ENCODE measurements at places on chromosomes 16 and 17. TPM values are rescaled to one million over a fixed set of nuclear protein-coding genes. Genes with fewer than 3 reads are reported as not detected.

DNA sequence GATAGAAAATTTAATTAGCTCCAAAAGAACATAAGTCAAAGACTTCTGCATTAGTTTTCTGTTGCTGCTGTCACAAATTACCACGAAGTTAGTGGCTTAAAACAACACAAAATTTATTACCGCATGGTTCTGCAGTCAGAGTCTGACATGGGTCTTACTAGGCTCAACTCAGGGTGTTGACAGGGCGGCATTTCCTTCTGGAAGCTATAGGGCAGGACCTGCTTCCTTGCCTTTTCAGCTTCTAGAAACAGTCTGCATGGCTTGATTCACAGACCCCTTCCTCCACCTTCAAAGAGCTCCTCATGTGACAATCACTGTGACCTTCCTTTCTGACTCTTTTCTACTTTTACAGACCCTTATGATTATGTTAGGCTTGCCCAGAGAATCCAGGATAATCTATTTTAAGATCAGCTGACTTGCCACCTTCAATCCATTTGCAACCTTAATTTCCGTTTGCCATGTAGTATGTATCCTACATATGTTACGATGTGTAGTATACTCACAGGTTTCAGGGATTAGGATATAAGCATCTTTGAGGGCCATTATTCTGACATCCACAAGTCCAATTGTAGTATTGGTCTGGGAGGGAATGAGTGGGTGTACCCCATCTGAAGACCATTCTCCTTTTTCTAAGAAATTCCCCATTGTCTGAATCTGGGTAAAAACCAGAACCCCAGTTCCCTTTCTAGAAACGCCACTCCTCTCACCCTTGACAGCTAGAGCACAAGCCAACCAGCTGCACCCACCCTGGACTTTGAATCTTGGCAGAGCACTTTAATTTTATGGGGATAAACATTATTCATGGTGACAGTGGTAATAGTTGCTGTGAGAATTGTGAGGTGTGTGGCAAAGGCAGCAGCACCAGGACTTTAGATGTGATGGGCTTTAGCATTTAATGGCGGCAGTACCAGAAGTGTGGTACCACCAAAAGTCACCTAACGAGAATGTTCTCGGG lies 265.5 kb downstream of the KCNJ2 start:
- no peak overlapping the region for H3K27ac ChIP-seq
- H3K4me1 ChIP-seq: no peaks in the 10 kb centered on the region
- H3K36me3 ChIP-seq: no peaks in the 10 kb centered on the region
- no peak for DNase-seq

DNA sequence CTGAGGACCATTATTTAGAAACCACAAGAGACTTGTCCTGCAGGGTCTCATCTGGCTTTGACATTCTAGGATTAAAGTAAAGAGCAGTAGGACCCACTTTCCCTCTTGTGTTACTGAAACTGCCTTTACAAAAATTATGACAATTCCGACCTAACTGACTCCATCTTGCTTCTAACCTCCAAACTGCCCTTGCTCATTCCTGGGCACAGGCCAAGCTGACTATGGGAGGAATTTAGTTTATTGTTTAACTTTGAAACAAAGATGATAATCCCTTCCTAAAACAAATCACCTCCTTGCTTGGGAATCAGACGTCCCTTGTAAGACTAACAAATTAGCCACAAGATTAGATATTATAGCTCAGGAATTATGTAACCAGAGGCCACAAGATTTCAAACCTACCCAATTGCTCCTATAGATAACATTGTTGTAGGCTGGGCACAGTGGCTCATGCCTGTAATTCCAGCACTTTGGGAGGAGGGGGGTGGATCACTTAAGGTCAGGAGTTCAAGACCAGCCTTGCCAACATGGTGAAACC lies 87.0 kb upstream of the FBXO47 start:
- DNase-seq: peak; percentile 11
- no peak overlapping the region for H3K4me3 ChIP-seq
- peaks cover 11% of the 10 kb centered on the region for H3K27me3 ChIP-seq

DNA sequence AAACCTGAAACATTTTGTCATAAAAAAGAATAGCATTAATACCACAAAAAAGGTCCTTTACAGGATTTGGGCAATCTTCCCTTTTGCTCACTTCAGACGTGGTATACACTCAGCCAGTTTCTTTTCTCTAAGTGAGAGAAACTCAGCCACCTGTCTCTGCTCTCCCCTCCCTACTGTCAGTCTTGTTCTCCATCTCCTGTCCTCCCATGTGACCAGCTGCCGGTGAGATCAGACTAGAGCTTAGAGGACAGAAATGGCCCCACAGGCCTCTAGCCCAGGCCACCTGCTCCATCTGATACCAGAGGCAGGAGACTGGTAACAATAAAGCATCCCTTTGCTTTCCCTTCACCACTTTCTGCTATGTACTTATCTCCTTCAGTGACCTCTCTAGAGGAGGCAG lies 34.9 kb downstream of the CMC2 start:
- no peak overlapping the region for H3K4me3 ChIP-seq
- no peak overlapping the region for H3K27ac ChIP-seq
- DNase-seq: no peak
- H3K4me1 ChIP-seq: no peaks in the 10 kb centered on the region
- H3K27me3 ChIP-seq: no peaks in the 10 kb centered on the region

GRCh38 chr16:66389256-66390176 lies 23.0 kb downstream of the CDH5 start:
- no peak overlapping the region for H3K27ac ChIP-seq
- DNase-seq: peak; percentile 25
- H3K36me3 ChIP-seq: no peaks in the 10 kb centered on the region
- no peak overlapping the region for H3K4me3 ChIP-seq

DNA sequence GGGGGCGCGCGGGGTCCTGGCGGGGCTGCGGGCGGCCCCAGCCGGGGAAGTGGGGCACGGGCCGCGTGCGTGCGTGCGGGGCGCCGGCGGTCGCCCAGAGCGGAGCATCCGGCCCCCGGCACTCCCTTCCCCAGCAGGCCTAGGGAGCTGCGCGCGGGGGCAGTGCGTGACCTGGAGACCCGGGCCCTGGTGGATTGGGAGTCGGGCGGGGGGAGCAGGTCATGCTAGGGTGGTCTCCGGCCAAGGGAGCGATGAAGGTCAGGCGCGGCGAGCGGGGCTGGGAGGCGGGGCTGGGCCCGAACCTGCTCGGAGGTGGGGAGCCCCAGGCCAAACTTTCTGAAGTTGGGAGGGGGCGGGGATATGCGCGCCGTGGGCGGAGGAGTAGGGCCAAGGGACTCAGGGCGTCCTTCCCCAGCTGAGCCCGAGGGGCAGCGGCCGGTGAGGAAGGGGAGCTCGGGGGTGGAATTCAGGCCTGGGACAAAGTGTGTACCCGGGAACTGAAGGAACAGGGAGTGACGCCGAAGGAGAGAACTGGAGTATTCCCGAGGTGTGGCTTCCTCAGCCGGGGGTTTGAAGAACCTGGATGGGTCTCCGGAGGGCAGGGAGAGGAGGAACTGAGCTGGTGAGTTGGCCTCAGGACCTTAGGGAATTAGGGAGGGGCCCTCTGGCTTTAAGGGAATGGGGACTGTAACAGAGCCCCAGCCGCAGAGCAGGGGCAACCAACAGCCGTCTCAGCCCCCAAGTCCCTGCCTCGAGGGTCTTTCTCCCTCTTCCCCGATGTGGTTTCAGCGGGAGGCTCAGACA lies 589 bp downstream of the XYLT2 start:
- H3K27me3 ChIP-seq: no peaks in the 10 kb centered on the region
- H3K4me1 ChIP-seq: peaks cover 25% of the 10 kb centered on the region
- H3K27ac ChIP-seq: 0 out of 2 replicates have a peak overlapping the region, but pooled peaks have one; percentile 22
- peak; percentile 64 for DNase-seq

CCL4L2 gene
- total RNA-seq: not detected

Data from SJSA1 (cell line).